Stomach (tissue), 19 donors: ENCODE measurements at places on chromosomes 6 and 20. TPM values are rescaled to one million over a fixed set of nuclear protein-coding genes. Genes with fewer than 3 reads are reported as not detected.

DNA sequence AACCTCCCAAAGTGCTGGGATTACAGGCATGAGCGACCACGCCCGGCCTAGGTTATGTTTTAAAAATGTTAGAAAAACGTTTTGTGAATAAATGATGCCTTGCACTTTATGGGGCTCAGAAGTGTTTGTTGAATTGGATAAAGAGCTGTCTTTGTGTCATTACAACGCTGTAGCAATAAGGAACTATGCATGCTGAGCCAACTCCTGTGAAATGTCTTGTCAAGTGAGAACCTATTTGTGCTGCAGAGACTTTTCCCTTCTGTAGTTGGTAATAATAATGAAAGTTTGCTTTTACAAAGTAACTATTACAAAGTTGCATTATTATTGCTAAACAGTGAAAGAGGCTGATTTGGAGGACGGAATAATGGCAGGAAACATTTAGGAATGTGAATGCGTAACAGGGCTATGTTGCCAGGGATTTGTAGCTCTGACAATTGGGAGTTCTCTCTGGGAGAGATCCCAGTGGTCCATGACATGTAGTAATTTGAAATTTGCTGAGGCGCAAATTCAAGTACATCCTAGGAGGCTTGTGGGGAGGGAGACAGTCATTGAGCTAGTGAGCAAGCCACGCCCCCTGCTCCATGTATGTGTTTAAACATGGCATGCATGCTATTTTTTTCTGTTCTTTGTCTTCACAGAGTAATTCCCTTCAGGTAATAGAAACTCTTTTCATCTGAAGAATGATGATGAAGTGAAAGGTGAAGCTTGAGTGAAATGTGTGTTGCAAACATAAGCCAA, 16.8 kb upstream of the BICRAL start:
- peaks cover under 1% of the 10 kb centered on the region for H3K36me3 ChIP-seq
- no peak overlapping the region for H3K27ac ChIP-seq
- H3K4me3 ChIP-seq: no peak overlapping the region
- no peaks in the 10 kb centered on the region for H3K27me3 ChIP-seq
- H3K4me1 ChIP-seq: no peaks in the 10 kb centered on the region
- peak; percentile 18 for DNase-seq

DNA sequence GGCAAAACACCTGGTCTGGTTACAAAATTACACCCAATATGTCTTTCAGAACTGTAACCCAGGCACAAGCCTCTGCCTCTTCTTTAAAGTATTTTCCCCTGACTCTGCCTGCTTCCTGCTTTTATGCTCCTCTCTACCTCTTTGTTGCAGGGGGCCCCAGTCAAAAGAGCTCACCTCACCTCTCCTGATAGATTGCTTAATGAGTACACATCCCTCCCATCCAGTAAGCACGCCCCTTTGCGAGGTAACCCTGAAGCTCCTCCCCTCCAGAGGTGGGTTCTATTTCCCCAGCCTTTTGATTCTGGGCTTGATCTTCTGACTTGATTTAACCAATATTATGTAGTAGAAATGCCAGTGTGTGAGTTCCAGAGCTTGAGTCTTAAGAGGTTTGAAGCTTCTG, 56.6 kb upstream of the EYA2 start:
- no peaks in the 10 kb centered on the region for H3K27me3 ChIP-seq
- no peak overlapping the region for H3K4me3 ChIP-seq
- no peak overlapping the region for H3K27ac ChIP-seq
- H3K4me1 ChIP-seq: no peaks in the 10 kb centered on the region
- no peaks in the 10 kb centered on the region for H3K36me3 ChIP-seq

- no peak overlapping the region for H3K27ac ChIP-seq
- no peak overlapping the region for H3K4me3 ChIP-seq
- no peaks in the 10 kb centered on the region for H3K36me3 ChIP-seq
- H3K27me3 ChIP-seq: peaks cover 20% of the 10 kb centered on the region
Observed at GRCh38 chr20:57570145-57570850, 9.4 kb downstream of the PCK1 start.

Gene SIRPG
- total RNA-seq: not detected

Gene TPD52L2
- 45.5 TPM for total RNA-seq

Gene PTCHD4
- not detected for total RNA-seq

DNA sequence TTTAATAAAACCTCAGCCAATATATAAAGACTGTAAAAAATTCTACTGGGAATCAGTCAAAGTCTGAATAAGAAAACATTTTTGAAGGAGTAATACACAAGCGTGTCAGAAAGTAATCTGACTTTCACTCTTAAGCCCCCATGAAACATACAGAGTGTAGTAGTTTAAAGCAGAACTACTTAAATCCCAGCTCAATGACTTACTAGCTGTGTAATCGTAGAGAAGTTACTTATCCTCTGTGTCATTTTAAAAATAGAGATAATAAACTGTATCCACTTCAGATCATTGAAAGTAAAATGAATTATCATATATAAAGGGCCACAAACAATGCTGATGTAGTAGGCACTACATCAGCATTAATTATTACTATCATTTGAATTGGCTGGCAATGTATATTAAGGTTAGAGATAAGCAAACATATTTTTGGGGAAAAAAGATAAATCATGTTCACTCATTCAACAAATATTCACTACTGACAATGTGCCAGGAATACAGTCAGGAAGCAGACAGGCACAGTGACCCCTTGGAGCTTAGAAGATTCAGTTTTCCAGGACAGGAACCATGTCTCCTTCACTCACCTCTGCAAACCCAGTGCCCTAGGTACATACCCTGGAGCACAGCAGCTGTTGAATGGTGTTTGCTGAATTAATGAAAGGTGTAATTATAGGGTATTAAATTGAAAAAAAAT, 14.4 kb downstream of the REPS1 start:
- no peaks in the 10 kb centered on the region for H3K36me3 ChIP-seq
- peaks cover 27% of the 10 kb centered on the region for H3K4me1 ChIP-seq
- no peak for DNase-seq
- no peak overlapping the region for H3K27ac ChIP-seq

- H3K4me3 ChIP-seq: no peak overlapping the region
- no peaks in the 10 kb centered on the region for H3K36me3 ChIP-seq
- no peaks in the 10 kb centered on the region for H3K27me3 ChIP-seq
- H3K4me1 ChIP-seq: no peaks in the 10 kb centered on the region
Observed at GRCh38 chr20:61120595-61121515, 131.2 kb upstream of the CDH4 start.

DNA sequence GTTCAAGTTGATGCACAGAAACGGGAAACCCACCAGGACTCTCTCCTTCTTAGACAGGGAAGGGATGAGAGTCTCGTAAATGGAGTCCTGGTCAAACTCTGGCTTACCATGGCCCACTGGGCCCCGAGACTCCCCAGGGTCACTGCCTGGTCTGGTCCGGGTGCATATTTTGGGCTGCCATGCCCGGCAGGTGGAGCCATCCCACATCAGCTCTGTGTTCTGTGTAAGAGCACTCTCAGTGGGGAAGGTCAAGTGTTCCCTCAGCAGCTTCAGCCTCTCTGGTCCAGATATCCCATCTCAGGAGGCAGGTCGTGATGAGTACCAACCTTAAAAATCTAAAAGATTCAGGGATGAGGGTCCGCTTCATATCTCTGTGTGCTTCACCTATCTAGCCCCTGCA, 138.8 kb downstream of the EDN3 start:
- no peak overlapping the region for H3K27ac ChIP-seq
- H3K27me3 ChIP-seq: peaks cover 22% of the 10 kb centered on the region
- H3K4me3 ChIP-seq: no peak overlapping the region
- H3K4me1 ChIP-seq: no peaks in the 10 kb centered on the region

Gene TRAPPC3L
- not detected for total RNA-seq

Gene EYA4
- total RNA-seq: 0.87 TPM
